ENCODE measurements at places on chromosomes 7 and 10.

GRCh38 chr10:36030516-36030915, 388.4 kb upstream of the FZD8 start:
- no peak for DNase-seq

DNA sequence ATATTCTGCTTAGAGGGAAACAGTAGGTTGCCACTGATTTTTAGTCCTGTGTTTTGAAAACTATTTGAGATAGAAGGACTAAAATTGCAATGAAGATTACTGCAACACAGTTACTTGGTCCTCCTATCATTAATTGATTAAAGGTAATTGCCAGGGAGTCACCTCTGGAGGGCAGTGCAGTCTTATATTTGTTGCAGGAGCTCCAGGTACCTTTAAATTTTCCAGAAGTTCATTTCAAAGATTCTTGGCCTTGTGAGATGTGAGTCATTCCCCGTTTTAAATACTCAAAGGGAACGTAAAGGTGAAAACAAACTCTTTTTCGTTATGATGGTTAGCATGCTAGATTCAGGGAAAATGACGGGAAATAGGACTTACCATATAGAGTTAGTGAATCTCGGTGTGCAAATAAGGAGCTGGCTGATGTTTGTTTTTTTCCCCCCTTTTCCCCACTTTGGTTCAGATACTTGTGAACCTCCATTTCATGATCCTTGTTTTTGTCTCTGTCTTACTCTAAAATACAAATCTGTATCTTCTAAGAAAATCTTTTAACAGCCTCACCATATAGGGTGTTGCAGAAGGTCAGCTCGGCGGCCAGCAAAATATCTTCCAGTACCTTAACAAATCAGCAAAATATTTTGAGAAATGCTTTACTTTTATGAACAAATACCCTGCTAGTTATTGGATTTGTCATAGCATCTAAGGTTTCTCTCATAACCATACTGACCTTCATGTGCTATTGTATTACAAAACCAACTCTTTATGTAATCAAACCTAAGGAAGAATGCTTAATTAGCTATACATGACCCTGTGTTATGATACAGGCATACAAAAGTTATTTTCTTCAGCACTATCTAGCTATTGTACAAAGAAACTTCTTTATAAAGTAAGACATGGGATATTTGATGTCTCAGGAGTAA, 143.0 kb upstream of the HDAC9 start:
- no peak for DNase-seq

- no peak for DNase-seq
Measured at GRCh38 chr10:80356563-80356988, at the start of the genes DYDC1 and DYDC2. DYDC1 (minus strand) TSS chr10:80356755; CDS start chr10:80352601, 4,154 bp downstream. DYDC2 (plus strand) TSS chr10:80356781; CDS start chr10:80362444, 5,663 bp downstream.

DNA sequence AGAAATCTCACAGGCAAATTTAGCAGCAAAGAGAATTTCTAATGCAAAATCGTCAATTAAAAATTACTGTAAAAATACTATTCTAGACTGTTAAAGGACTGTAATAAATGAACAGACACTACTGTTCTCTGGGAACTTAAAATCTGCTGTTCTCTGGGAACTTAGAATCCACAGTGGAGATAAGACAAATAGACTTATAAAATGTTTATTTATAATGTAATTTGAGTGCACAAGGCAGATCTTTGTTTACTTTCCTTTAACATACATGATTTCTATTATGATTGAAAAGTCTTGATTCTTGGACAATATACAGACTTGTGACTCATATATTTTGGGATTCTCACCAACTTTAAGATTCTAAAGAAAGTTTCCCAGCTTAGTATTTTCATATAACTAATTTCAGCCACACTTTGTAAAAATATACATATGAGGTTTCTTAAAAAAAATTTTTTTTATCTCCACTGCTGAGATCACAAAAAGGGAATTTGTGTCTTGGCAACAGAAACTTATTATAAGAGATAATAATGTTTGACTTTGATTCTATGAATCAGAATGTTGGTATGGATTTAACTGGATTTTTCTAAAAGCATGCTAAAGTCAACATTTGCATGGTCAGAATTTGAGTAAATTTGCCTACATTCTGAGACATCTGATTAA, 166.3 kb upstream of the RHOBTB1 start:
- DNase-seq = no peak

DNA sequence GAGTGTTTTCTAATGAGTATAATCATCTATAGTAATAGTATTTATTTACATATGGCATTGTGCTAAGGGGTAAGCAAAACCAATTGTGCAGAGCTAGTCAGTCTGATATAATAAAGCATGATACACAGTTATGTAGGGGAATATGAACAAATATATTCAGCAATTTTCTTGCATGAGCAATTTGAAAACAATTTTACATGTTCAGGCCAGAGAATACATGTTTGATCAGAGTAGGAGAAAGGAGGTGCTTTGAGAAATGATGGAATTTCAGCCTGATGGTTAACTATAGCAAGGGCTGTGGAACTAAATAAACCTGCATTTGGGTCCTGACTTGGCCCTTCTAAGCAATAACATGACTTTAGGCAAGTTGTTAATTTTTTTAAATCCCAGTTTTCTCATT, 214.5 kb downstream of the TWIST1 start:
- no peak for DNase-seq

- DNase-seq = no peak
Measured at GRCh38 chr10:58013406-58013805, 254.3 kb downstream of the IPMK start.

DNA sequence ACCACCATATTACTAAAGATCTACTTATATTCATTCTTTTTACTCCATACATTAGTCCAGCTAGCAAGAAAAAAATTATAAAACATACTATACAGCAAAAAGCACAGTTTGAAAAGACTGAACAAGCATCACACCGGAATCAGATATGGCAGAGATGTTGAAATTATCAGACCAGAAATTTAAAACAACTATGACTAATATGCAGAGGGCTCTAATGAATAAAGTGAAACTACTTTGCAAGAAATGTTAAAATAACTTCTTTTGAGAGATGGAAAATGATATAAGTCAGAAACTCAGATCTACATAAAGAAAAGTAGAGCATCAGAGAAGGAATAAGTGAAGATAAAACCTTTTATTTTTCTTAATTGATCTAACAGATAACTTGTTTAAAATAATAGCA, 50.9 kb downstream of the SGCE start:
- no peak for DNase-seq

DNA sequence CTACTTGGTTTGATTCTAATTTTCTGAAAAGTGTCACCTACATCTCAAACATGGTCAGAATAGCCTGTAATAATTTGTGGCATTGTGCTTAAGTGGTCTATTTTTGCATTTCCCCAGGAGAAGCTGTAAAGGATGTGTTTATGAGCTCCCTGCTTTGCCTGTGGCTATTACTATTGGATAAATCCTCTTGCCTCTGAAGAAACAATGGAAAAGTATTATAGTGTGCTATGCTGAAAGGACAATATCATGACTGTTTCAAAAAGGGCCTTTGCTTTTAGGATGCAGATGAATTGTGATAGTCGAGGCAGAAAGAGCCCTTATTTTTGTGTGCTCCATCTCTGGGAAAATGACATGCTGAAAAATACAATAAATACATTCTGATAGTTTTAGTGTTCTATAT, 94.1 kb upstream of the ARMC3 start:
- DNase-seq = no peak

GRCh38 chr10:6146921-6147320, 55.8 kb upstream of the PFKFB3 start:
- DNase-seq = no peak

DNA sequence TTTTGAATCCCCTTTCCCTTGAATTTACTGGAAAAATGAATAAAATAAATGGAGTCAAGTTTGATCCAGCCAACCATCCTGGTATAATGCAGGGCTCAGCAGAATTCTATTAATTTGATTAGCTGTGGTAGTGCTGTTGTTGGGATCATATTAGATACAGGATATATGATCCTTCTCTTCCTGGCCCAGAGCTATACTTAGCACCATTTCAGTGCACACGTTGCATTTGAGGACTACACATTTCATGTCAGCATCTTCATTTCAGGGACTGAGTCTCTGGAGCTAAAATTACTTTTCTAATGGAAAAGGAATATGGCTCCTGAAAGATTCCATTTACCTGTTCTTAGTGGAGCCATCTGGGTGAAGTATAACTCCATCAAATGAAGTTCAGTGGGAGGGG, 240.3 kb downstream of the BMPER start:
- no peak for DNase-seq

DNA sequence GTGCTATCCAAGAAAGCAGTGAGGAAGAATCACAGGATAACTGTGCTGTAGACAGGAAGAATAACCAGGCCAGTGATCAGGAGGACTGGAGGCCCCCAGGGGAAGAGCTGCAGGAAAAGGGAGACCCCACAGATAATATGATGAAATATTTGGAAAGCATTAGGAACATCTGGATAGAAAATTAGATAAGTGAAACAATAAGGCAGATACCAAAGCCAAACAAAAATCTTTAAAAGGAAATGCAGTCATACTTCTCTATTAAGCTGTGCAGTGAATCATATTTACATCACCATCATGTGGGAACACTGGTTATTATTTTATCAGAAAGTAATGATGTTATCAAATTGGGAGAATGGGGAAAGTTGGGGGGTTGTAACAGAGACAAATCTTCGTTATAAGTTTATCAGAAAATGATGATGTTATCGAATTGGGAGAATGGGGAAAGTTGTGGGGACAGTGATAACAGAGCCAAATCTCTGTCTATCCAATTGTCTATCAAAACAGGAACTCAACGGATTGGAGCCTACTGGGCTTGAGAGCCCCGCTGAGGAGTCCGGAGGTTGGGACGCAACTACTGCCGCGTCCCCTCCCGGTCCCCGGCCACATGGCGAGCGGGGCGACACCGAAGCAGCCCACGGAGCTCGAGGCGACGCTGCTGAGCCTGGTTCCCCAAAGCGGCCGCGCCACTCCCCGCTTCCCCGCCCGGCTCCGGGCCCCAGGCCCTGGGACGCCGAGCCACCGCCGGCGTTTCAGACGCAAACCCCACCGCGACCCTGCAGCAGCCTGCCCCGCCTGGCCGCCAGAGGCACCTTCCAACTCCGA, 14.0 kb upstream of the RALA start:
- no peak for DNase-seq

DNA sequence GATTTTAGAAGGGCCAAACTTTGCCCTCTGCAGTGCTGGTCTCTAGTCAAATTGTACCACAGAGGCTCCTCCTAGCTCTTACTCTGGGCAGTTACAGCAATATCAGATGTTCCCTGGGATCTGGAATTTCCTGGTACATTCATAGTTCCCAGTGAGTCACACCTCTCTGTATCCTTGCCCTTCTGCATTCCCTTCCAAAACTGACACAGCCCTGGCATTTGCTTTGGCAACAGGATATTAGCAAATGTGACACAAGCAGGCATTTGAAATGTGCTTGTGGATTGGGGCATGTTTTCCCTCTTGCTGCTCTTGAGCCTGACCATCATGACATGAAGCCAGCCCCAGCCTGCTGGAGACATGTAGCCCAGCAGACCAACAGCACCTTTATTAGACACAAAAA, 284.7 kb upstream of the AKR1E2 start:
- no peak for DNase-seq

GRCh38 chr7:130481898-130482297, 10.0 kb upstream of the MEST start:
- no peak for DNase-seq

GRCh38 chr7:101232141-101232850, 5.3 kb downstream of the CLDN15 start:
- no peak for DNase-seq

DNA sequence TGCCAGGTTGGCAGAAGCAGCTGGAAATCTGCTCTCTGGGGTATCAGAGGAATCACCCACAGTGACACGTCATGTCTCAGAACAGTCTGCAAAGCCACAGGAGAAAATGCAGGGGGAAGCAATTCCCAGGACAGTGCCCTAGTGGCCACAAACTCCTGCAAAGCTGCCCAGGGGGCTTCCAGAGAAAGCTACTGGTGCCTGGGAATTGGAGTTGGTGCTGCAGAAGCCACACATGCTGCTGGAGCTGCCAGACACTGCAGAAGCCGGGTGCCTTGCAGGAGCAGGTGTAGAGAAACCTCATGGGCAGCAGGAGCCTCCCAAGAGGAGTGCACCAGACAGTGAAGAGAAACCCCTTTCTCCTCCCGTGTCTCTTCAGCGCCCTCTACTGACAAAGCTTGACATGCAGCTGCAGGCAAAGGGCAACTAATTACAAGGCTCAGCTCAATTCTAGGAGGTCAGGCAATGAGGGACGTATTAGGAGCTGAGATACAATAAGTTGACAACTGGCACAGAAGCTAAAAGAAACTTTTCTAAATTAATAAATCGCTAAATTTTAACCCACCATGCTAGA, 30.2 kb upstream of the NUB1 start:
- no peak for DNase-seq

DNA sequence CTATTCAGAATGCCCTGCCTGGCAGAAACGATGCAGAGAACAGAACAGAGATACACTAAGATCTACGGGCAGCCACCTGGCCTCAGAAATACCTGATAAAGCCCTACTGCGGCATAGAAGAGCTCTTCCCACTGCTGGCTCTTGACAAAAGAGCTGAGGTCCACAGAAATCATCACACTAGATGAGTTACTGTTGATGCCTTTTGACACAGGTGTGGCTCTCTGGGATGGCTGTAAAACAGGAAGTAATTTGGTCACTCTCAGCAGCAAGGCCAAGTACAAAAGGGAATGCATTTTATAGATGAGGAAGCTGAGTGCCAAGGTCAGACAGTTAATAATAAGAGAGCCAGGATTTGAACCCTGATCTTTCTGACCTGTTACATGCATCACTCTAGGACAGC, 35.0 kb upstream of the ACSL5 start:
- DNase-seq = no peak

GRCh38 chr10:18418541-18419215, 232.7 kb downstream of the NSUN6 start:
- no peak for DNase-seq

- no peak for DNase-seq
Measured at GRCh38 chr10:3636356-3637181, 148.4 kb downstream of the KLF6 start.

DNA sequence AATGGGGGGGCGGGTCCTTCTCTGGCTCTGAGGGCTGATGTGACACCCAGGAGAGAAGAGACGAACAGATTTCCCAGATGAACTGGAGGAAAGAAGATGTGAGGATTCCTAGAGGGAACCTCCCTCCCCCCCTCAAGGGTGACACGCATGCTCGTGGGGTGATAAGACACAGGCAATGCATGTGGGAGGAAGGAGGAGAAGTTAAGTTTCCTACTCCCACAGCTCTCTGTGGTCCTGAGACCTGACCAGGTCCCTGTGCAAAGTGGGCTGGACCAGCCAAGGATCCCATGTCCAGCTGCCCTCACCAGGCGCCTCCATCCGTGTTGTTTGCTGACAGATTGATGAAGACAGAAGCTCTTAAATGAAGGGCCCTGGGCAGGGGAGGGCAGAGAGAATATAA, 112.6 kb downstream of the SH3PXD2A start:
- DNase-seq = no peak

- DNase-seq = no peak
Measured at GRCh38 chr7:111138586-111138985, 47.7 kb downstream of the LRRN3 start.

- no peak for DNase-seq
Measured at GRCh38 chr10:133441780-133442179, 12.0 kb upstream of the SCART1 start.
